Stimulated activated CD8-positive, alpha-beta memory T cell treated with anti-CD3 and anti-CD28 coated beads, Interleukin-4, amount 100 ng/mL, for 1 hour (primary cell): ENCODE measurements at places on chromosomes 7 and 10.

GRCh38 chr7:67616517-67616916 is 619.9 kb downstream of the TYW1 start:
- no peak for DNase-seq

DNA sequence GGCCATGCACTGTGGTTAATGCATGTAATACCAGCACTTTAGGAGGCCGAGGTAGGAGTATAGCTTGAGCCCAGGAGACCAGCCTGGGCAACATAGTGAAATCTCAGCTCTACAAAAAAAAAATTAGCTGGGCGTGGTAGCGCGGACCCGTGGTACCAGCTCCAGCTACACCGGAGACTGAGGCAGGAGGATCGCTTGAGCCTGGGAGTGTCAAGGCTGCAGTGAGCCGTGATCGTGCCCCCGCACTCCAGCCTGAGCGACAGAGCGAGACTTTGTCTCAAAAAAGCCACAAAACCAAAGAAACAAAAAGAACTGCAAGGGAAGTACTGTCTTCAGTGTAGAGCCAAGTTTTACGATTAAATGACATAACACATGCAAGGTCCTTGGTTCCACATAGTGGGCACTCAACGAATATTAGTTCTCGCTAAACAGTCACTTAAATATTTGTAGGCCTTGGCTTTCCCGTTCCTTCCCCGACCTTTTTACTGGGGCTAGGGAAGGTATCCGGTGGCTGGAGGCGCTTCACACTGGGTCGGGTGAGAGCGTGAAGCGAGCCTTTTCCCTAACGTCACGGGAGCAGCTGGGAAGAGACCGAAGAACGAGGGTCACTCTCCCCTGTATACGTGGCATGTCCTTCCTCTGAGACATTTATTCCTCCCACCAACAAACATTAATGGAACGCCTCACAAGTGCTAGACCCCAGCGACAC is 993 bp upstream of the SND1 start:
- no peak for DNase-seq

- no peak for DNase-seq
These were observed 35.1 kb upstream of the C10orf67 start for GRCh38 chr10:23379686-23380085.

DNA sequence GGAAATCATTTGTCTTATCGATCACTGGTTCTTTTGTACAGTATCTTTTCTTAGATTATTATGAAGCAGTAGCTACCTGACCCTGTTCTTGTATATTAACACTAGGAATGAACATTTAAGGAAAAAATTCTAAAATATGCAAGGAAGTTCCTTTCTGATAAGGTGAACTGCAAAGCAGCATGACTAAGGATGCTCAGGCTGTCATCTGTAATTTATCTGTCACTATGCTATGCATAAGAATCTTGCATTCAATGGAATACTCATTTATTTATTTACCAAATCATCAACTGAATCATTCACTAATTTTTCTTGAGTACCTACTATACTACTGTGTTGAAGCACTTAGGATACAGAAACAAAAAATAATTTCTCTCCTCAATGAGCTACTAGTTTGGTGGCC is 5.8 kb downstream of the GSDME start:
- no peak for DNase-seq

DNA sequence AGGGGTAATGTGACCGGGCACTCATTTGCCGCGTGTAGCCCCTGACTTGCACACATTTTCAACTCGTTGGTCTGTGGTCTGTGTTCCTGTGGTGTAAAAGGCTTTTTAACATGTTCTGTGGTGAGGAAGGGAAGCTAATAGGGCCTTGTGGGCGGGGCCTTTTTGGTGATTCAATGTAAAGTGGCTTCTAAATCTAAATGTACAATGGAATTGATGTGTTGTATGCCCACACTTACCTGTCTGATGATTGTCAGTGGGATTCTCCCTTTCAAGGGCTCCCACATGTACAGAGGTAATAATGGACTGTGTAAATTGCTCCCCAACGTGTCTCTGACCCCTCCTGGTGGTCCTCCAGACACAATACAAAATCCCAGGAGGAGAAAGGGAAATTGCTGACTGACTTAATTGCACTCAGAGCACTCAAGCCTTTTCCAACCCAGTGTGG is 43.1 kb upstream of the GATAD1 start:
- peak; percentile 6 for DNase-seq

GRCh38 chr10:102651455-102652169 is 7.3 kb downstream of the TRIM8 start:
- DNase-seq, result no peak

DNA sequence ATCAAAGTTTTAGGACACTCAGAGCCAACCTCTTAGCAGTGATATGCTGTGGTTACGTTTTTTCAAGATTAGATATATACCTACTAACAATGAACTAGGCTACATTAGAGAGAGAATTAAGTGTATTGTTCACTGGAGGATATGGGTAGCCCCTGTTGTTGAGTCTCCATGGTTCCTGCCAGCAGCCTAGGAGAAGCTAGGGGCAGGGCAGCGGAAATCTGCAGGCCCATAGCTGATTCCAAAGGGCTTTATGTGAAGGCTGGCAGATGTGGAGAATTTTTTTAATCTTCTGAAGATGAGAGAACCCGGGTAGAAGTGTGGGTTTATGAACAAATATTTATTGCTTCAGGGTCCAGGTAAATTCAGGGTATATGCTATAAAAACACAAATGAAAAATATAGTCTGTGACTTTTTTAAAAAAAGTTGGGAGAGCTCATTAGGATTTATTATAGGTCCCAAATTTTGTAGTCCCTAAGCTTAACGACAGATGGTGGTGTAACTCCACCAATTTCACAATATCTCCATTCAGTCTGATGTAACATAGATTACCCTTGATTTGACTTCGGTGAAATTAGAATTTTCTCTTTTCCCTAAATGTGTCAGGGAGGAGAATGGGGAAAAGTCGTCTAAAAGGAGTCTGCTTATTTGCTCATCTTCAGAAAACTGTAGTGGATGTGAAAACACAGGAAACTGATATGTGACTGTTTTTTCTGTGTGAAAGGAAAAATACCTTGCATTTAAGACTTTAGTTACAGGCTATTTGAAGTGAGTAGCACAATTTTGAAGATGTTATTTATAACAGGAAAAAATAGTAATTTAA is 163.0 kb upstream of the PPP1R3A start:
- DNase-seq, result no peak

DNA sequence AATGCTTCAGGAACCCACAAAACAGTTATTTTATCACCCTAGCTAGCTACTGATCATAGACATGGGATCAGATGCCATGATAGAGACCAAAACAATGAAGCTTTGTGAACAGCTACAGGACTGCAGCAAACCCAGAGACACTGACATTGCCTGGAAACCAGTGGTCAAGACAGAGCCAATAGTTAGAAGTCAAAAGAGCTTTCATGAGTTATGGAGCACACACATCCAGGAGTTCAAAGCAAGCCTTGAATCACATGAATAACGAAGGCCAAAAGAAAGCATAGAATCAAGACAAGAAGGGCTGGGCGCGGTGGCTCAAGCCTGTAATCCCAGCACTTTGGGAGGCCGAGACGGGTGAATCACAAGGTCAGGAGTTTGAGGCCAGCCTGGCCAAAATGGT is 34.5 kb upstream of the GSAP start:
- no peak for DNase-seq

GRCh38 chr7:101172005-101172853 is 6.9 kb upstream of the VGF start:
- no peak for DNase-seq

DNA sequence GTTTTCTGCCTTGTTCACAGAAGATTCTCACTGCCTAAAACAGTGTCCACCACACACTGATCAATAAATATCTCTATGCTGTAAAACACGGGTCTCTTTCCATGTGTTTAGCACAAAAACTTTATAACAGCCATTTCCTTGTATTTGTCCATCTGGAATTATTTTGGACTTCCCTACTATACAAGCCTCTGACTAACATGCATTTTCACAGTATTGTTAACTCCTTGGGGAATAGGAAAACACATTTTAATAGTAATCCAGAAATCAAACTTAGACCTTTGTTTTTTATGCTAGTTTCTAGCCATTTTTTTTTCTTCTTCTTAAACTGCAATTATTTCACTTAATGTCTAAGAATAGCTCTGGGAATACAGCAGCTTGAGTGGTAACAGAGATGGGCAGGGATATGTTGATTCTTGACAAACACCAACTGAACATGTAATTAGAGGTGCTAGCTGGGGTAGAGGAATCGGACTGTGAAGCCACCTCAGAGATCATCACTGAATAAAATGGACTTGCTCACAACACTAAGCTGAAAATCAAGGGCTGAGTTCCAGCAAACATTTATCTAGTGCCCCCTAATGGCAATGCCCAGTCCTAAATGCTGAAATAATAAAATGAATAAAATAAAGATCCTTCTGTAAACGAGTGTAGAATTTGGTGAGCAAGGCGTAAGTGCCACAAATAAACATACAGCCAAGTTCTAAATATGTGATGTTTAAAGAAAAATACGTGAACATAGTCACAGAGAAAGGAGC is 593.1 kb downstream of the SORCS1 start:
- no peak for DNase-seq

- DNase-seq, result no peak
These were observed 69.8 kb downstream of the ADD3 start for GRCh38 chr10:110077436-110078130.

- DNase-seq, result no peak
These were observed 11.6 kb downstream of the SPOCK2 start for GRCh38 chr10:72076756-72077155.

DNA sequence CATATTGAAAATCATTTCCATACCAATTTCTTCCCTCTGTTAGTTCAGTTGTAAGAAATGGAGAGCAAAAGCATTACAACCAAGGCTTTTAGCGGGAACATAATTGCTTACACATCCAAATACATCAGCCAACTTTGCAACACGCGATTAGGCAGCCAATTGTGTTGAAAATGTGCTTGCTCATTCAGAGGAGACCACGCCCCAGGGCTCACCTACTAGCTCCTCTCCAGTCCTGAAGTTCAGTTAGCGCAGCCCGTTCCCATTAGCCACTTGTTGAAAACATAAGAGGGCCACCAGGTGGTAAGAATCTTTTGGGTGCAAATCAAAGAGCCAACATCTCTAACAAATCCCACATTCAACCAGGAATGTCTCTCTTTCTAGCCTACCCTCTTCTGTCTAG is 213.2 kb upstream of the MDFIC start:
- DNase-seq, result no peak

GRCh38 chr10:132520177-132520811 is 17.3 kb upstream of the INPP5A start:
- no peak for DNase-seq

DNA sequence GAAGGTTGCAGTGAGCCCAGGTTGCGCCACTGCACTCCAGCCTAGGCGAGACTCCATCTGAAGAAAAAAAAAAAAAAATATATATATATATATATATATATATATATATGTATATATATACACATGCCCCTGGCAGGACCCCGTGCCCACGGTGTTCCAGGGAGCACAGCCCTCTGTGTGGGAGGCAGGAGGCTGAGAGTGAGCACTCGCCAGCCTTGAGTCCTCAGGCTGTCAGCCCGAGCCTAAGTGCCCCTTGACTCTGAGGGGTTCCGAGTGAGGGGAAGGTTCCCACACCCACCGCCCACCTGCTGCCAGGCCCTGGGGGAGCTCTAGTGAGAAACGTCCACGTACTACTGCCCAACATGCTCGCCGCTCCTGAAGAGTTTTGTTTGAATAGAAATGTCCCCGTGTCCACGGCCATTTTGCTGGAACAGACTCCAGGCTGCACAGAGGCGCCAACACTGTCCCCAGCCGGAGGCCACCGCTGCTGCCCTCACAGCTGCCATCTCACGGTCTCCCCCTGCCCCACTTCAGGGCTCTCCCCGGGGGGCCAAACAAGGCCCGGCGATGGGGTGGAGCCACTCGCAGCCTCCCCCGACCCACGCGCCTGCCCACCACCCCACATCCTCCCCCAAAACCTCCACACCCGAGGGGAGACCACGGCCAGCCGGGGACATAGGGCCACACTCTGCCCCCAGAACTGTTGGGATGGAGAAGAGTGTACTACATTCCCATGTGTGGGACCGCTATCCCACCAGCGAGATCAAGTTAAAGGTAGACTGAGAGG is 62.8 kb upstream of the EBF3 start:
- DNase-seq, result no peak

DNA sequence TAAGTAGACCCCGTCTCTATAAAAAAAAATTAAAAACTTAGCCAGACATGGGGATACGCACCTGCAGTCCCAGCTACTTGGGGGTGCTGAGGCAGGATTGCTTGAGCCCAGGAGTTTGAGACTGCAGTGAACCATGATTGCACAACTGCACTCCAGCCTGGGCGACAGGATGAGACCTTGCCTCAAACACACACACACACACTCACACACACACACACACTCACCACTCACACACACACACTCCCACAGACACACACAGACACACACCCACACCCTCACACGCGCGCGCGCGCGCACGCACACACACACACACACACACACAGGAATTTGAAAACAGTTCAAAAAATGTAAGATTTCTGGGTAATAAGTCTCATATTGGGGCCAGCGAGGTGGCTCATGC is 8.7 kb upstream of the GRIFIN start:
- no peak for DNase-seq

DNA sequence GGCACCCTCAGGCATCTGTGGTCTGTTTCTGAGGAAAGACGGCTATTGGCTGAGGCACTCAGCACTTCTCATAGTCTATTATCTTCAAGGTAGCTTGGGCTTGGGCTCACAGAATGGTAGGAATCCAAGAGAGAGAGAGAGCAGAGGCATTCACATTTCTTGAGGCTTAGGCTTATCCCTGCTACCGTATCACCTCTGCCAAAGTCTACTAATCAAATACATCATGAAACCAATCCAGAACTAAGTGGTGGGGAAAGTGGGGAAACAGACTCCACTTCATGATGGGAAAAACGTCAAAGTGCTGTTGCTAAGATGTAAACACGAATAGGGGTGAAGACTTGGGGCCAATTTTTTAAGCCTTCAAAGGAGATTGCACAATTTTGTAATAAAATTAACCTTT is 271.1 kb upstream of the SEMA3D start:
- DNase-seq, result no peak

GRCh38 chr7:112279042-112279441 is 72.5 kb downstream of the ZNF277 start:
- no peak for DNase-seq

- no peak for DNase-seq
These were observed 72.4 kb upstream of the SP4 start for GRCh38 chr7:21355406-21355874.

- DNase-seq, result no peak
These were observed 9.9 kb upstream of the GSAP start for GRCh38 chr7:77426052-77426404.

- no peak for DNase-seq
These were observed 122.0 kb downstream of the MARCHF5 start for GRCh38 chr10:92413011-92413410.

DNA sequence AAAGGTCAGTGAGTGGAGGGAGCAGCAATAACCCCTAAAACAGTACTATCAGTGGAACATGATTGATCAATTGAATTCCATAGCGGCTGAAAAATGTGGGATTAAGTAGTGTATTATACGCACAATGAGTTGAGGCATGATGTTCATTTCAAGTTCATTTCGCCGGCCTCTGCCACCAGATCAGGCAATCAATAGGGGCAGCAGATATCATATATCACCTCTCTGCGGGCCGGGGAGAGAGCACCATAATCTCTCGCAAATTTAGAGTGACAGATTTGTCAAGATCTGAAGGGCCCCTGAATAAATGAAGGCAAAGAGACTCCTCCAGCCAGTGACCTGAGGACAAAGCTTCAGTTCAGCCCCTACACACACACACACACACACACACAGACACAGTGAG is 58.5 kb downstream of the PAX2 start:
- no peak for DNase-seq
